BJ (cell line): ENCODE measurements at places on chromosomes 7 and 10.

DNA sequence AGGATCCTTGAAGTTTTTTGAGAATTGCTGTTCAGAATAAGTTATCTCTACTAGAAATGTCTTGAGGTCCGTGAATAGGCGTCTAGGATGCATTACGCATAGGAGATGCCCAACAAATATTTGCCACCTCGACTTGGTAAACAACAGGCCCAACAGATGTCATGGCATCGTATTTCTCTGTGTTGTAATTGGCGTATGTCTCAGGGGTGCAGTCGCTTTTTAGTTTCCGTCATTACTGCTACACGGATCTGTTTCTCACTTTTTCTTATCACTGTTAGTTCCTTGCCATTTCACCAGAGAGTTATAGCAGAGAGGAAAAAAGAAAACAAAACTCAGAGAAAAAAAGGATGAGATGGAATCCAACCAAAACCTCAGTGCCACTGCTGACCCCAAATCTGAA, 73.0 kb upstream of the SFMBT2 start:
- no peak for DNase-seq

- no peak for DNase-seq
Observed at GRCh38 chr7:54827734-54828133, 68.7 kb upstream of the SEC61G start.

GRCh38 chr10:97869091-97870042, 19.7 kb downstream of the GOLGA7B start:
- no peak for DNase-seq

GRCh38 chr10:126337251-126337810, 50.9 kb downstream of the ADAM12 start:
- DNase-seq = no peak

- DNase-seq = no peak
Observed at GRCh38 chr10:21495002-21495751, 30.3 kb downstream of the SKIDA1 start.
